ENCODE measurements at places on chromosomes 4 and X. TPM values are rescaled to one million over a fixed set of nuclear protein-coding genes. Genes with fewer than 3 reads are reported as not detected.

The NAT8L gene
- 0.02 TPM for polyA plus RNA-seq

The ABHD18 gene
- 1.4 TPM for polyA plus RNA-seq

The PAK3 gene
- polyA plus RNA-seq: 0.16 TPM

The MAGEC3 gene
- polyA plus RNA-seq: 0.06 TPM

The SERPINA7 gene
- not detected for polyA plus RNA-seq

The RTL3 gene
- polyA plus RNA-seq: 0.59 TPM

DNA sequence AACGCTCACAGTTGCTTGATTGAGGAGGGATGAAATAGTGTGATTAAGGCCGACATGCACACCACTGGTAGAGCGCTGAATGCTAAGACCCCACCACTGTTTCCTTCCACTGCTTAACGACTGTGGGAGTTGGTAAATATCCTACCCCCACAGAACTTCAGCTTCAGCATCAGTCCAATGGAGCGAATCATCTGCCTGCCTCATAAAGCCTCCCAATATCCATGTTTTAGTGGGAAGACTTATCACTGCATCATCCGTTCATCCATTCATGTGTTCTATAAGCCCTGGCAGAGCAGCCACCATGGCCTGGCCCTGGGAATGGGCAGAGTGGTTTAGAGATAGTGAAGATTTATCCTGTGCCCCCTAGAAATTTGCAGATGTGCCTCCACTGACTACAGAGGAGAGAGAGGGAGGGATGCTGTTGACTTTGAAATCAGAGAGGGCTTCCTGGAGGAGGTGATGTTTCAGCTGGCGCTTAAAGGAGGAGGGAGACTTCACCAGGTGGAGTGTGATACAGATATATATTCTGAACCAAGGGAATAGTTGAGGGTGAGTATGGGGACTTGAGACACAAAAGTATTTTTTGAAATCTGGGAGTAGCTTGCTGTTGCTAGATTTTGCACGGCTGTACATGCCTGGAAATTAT, 71.9 kb upstream of the STX18 start:
- no peak for DNase-seq

DNA sequence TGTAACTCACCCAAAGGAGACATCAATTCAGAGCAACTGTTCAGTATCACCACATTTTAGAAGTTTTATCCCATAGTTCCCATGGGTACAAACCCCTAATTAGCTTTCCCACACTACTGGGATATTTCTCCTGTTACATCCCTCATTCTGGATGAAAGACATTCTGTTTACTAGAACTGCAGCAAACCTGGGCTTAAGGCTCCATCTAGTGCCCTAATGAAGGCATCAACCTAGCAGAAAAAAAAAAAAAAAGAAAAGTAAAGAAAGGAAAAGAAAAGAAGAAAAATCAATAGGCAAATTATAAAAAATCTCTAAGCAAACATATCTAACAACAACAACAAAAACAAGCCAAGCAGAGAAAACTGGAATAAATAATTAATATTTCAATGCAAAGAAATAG, 133.7 kb upstream of the CPXCR1 start:
- DNase-seq: no peak

DNA sequence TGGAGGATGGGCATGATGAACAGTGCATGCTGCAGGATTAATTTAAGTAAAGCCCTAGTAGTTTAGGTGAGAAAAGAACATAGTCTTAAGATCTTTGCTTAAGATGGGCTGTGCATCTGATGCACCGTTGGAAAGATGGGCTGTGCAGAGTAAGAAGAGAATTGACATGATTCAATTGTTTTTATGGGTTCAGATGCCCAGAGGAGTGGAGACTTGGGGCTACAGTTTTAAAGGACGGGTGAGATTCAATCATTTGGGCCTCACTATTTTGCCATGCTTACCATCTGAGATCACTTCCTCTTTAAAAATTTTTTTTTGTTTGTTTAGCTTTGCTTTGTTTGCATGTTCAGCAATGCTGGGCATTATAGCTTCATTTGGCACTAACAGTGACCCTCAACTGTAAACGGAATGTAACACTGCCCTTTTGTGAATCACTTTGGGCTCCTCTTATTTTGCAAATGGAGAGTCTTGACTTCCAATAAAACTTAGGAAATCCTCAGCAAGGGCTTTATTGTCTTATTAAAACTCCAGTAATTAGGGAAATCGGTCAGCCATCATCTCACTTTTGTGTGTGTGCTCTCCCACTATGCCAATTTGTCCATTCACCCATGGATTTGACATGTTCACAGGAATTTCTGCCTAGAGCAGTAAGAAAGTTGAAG, 216.1 kb upstream of the TLL1 start:
- DNase-seq: no peak

- DNase-seq: no peak
Observed at GRCh38 chr4:168995537-168996295, 14.3 kb downstream of the CBR4 start.

GRCh38 chr4:117447925-117448324, 362.5 kb upstream of the TRAM1L1 start:
- DNase-seq: no peak

GRCh38 chr4:103011378-103012025, 8.0 kb downstream of the SLC9B1 start:
- peak; percentile 9 for DNase-seq

GRCh38 chrX:150199803-150200202, 163.3 kb upstream of the MAMLD1 start:
- no peak for DNase-seq

DNA sequence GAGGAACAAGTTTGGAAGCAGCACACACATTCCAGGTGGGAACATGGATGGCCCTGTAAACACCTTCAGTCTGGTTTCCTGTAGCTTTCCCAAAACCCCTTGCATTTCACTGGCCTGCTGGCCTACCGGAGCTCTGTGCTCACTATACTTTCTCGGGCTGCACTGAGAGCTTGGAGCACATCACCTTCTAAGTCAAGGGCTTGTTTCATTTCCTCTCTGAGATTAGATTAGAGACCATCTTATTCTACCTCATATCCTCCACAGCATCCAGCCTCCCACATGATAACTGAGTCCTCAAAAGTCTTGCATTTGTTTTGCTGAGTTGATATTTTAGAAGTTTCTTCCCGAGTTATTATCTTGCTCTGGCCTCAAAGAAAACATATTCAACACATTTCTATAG, 147.7 kb downstream of the RASL11B start:
- no peak for DNase-seq

DNA sequence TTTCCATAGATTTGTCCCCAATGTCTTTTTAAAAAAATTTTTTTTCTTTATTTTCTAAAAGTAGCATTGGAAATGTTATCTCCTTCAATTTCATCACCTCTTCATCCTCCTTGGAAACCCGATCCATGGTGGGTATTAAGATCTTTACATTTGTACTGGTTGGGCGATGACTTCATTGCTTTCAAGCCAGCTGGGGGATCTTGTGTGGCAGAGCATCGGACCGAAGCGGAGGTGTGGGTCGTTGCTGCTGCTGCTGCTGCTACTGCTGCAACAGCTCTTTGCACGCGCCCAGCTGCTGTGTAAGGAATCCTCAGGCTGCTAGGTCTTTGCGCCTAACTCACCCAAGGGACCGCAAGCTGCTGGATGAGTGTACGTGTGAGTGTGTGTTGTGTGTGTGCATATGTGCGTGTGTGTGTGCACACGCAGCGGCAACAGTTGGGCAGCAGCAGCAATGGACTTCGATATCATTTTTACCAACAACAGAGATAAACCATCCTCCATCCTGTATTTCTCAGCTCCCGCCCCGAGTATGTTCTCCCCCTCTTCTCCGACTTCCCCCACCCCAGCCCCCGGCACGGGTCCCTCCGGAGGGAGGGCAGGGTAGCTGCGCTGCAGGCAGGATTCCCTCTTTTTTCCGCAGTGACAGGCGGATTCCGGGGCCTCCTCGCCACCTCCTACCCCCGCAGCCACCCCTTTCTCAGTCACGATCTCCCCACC, 768 bp upstream of the CDKL5 start:
- DNase-seq: no peak

- DNase-seq: no peak
Observed at GRCh38 chr4:141540643-141541042, 95.7 kb upstream of the IL15 start.

- DNase-seq: no peak
Observed at GRCh38 chr4:62145276-62145675, 945.1 kb downstream of the ADGRL3 start.

DNA sequence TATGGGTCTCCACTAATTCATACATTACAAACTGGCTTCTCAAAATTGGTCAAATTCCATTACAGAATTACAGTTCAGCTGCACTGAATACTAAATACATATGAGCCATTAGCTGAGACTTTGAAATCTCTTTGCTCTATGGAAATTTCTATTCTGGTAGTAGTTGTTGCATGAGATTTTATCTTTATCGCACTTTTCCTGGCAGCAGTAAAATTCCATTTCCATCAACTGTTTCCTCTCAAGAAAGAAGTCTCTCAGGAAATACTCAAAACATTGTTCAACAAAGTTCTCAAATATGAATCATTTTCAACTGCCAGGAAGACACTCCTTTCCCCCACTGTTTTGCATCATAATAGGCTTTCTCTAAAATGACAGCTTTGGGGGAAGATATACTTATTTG, 51.3 kb downstream of the ATP11C start:
- DNase-seq: peak; percentile 28

- no peak for DNase-seq
Observed at GRCh38 chr4:161816958-161817357, 346.8 kb downstream of the FSTL5 start.

DNA sequence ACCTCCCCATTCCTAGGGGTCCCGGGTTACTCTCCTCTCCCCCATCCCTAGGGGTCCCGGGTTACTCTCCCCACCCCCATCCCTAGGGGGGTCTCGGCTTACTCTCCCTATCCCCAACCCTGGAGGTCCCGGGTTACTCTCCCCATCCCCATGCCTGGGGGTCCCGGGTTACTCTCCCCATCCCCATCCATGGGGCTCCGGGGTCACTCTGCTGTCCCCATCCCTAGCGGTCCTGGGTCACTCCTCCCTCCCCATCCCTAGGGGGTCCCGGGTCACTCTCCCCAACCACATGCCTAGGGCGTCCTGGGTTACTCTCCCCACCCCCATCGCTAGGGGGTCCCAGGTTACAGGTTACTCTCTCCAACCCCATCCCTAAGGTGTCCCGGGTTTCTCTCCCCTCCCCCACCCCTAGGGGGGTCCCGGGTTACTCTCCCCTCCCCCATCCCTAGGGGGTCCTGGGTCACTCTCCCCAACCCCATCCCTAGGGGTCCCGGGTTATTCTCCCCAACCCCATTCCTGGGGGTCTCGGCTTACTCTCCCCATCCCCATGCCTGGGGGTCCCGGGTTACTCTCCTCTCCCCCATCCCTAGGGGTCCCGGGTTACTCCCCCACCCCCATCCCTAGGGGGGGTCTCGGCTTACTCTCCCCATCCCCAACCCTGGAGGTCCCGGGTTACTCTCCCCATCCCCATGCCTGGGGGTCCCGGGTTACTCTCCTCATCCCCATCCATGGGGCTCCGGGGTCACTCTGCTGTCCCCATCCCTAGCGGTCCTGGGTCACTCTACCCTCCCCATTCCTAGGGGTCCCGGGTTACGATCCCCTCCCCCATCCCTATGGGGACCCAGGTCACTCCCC, 821 bp downstream of the ASMTL start:
- no peak for DNase-seq

- no peak for DNase-seq
Observed at GRCh38 chr4:41264212-41264611, 7.5 kb downstream of the UCHL1 start.

GRCh38 chr4:130632731-130633604, 1537.0 kb downstream of the C4orf33 start:
- no peak for DNase-seq

DNA sequence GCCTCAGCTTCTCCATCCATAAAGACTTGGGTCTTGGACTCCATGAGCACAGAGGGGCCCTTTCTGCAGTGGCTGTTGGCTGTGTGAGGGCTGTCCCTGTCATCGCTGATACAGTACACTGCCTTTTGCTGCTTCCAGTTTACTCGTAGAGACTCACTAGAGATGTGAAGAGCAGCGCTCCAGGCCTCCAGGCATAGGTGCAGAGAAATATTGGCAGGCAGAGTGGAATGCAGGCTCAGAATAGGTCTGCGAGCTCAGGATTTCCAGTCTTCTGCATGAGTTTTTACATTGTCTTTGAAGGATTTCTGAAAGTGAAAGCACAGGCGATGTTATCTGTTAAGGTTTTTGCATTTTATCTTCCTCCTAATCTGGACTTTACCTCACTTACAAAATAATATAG, 97.4 kb downstream of the AASDH start:
- no peak for DNase-seq

DNA sequence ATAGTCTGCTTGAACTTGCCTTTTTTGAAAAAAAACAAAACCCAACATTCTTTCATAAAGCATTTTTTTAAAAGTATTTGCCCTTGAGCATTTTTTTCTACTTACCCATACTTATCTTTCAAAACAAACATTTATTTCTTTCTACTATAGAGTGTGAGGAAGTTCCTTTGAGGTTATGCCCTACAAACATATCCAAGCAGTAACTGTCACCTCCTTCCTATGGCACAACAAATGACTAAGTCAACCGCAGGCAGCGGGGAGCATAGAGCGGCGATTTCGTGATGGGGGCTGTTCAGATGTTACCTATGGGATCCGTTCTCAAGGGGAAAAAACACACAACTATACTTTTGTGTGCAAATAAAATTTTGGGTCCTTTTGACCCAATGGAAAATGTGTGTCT, 19.4 kb downstream of the SPRY1 start:
- no peak for DNase-seq

DNA sequence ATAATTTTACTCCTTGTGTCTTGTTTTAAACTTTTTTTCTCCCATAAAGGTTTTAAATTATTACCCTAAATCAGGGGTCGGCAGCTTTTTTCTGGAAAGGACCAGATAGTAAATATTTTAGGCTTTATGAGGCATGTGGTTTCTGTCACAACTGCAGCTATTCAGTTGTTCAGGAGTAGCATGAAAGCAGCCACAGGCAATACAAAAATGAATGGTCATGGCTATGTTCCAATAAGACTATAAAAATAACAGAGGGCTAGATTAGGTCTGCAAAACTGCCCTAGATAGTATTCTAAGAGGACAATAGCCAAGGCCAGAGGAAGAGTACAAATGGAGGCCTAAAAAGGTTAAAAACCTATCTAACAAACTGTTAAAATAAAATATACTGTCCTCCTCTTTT, 24.6 kb downstream of the HERC5 start:
- DNase-seq: peak; percentile 9

GRCh38 chr4:30836231-30836630, 116.1 kb downstream of the PCDH7 start:
- DNase-seq: no peak

DNA sequence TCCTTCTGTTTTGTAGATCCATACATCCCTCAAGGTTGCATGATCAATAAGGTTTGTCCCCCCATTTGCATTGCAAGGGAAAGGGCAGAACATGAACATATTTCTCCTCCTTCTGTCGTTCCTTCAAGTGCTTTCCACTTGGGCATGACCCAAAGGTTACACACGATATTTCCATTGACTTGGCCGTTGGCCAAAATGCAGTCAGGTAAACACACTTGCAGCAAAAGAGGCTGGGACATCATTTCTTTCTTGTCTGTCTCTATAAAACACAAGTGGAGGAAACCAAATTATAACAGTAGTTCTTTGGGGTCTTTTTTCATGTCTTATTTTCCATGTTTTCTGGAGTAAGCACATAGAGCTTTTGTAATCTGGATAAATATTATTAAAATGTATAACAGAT, 156.1 kb downstream of the FRAS1 start:
- DNase-seq: no peak

Measured in BJ (cell line).